ENCODE measurements at places on chromosomes 12 and 14.
A peak's percentile ranks its signal among the peaks of the same experiment; 100 is the strongest.

- DNase-seq = no peak
Measured at GRCh38 chr14:83529531-83529930, 1995.9 kb upstream of the SEL1L start.

DNA sequence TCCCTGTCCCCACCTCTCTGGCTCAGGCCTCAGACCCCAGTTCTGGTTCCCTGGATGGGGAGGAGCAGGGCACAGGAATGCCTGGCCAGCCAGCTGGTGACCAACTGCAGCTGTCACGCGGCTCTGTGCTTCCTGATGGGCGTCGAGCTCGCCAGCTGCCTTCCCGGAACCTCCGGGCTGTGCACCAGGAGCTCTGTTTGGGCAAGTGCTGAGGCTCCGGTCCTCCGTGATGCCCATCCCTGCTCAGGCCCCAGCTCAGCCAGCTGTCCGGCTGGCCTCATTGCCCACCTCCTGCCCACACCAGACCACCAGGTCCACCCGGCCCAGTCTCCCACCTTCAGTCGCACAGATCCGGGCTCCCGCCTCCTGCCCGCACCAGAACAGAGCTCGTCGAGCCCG is 4.8 kb downstream of the IFFO1 start:
- DNase-seq = no peak

GRCh38 chr12:4424422-4424821 is 21.2 kb downstream of the FGF6 start:
- no peak for DNase-seq

- no peak for DNase-seq
Measured at GRCh38 chr12:130966443-130967030, 12.8 kb downstream of the ADGRD1 start.

DNA sequence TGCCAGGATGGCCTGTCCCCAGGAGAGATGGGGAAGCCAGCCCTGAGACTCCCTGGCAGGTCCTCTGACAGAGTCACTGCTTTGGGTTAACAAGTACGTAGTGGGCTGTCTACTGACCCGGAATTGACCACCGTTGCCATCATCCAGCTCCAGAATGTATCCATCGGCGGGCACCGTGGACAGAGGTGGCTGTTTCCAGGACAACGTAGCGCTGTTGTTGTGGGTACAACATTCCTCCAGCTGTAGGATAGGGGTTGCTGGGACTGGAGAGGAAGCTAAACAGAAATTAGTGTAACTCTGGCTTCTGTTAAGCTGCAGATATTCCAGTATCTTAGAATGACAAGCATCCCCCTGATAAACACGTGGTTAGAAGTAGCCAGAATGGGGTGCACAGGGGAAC is 56.3 kb upstream of the PYGL start:
- no peak for DNase-seq

DNA sequence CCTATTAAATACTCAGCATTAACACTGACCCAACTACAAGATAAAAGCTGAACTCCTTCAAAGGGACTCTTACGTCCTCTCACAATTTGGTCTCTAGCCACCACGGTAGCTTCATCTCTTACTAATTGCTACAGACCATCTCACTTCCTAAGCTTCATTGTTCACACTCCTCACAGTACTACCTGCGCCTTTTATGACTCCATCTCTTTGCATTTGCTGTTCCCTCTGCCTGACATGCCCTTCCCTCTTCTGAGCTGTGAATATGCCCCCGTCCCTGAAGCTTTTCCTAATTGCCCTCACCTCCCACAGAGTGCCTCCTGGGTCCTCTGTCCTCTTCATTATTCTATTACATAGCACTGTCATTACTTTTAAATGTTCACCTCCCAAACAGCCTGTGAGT is 2.5 kb downstream of the EEA1 start:
- DNase-seq = no peak

- DNase-seq = no peak
Measured at GRCh38 chr14:36667679-36668078, 6.0 kb downstream of the PAX9 start.

GRCh38 chr12:85182699-85183098 is 97.3 kb upstream of the ALX1 start:
- DNase-seq = no peak

DNA sequence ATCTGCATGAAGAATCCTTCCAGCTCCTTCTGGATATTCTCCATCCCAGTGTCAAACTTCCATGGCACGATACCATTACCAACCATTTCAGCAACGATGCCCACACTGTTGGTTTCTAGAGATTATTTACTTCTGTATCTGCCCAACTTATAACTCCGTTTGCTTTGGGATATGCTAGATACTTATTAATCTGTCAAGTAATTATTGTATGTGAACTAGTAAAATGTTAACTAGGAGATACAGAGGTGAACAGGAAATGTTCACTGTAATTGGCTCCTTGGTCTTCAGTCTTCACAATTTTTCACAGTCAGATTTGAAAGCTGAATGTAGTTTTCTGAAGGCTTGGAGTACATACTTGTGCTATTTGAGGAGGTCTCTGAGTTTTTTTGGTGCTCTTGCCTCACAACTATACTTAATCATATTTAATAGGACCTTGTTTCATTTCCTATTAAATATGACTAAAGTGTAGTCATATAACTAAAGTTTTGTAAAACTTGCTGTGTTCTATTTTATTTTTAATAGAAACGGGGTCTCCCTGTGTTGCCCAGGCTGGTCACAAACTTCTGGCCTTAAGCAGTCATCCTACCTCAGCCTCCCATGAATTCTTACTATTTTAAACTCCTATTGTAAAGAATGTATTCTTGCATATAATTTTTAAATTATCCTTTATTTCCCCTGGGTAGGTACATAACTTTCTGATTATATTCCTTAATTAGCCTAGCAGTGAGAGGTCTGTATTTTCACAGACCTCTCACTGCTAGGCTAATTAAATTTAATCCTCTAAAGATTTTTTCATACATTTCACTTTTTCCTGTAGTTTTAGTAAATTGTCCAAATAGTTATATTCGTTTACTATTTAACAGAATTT is 79.7 kb downstream of the FGD4 start:
- DNase-seq = no peak

GRCh38 chr14:60515511-60516289 is 6.8 kb downstream of the SIX6 start:
- peak; percentile 34 for DNase-seq

DNA sequence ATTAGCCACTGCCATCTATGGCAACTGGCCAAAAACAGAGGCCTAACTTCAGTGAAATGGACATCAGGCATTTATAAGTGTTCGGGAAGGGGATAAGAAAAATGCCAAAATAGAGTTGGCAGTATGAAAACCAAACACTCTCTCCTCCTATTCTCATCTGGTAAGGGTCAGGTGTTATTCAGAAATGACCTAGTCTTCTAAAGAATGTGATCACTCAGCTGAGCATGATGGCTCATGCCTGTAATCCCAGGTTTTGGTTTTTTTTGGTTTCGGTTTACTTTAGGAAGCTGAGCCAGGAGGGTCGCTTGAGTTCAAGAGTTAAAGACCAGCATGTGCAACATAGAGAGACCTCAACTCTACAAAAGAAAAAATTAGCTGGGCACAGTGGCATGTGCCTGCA is 170.3 kb downstream of the GRIN2B start:
- DNase-seq = no peak

DNA sequence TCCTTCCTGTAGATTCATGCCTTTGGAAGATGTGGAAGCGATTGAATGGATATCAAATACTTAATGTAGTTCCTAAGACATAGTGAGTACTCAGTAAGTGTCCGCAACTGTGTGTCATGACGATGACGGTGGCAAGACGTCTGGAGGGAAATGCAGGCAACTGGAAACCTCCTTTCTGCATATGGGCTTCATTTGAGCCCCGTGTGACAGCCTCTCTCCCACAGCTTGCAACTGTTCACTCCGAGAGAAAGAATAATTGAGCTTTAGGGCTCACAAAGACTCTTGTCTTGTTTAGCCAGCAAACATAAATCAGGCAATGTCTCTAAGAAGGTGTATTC is 6.9 kb downstream of the CFAP251 start:
- DNase-seq = no peak

DNA sequence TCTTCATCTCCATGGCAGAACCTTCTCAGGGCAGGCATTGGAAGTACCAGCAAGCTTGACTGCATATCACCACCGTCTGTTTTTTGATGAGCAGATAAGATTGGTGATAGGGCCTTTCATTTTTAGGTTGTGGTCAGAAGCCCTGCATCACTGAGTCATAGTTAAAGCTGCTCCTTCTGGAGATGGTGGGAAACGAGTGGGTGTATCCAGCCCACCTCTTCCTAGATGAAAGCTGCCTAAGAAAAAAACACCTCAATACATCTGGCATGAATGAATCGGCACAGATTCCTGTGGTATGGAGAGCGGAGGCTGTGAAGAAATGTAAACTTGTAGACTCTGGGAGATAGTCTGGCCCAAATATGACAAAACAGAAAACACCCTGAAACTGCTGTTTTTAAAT is 248.7 kb upstream of the EGLN3 start:
- DNase-seq = peak; percentile 43

- DNase-seq = no peak
Measured at GRCh38 chr14:78432046-78432445, 261.9 kb downstream of the NRXN3 start.

DNA sequence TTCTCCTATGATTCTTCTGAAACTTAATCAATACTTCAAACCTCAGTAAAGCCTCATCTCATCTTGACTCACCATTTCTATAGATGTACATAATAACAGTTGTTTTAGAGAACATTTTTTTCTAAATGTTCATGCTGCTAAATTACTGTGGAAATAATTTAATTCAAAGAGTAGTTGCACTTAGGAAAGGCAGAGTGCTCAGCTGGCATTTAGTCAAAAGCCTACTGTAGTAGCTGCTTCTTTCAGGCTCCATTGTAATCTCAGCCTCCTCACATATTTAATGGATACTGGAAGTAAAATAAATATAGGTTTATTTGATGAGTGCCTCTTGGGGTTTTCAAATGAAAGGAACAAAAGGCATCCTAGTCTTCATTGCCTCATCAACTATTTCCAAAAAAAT is 325.0 kb downstream of the CCER1 start:
- no peak for DNase-seq

DNA sequence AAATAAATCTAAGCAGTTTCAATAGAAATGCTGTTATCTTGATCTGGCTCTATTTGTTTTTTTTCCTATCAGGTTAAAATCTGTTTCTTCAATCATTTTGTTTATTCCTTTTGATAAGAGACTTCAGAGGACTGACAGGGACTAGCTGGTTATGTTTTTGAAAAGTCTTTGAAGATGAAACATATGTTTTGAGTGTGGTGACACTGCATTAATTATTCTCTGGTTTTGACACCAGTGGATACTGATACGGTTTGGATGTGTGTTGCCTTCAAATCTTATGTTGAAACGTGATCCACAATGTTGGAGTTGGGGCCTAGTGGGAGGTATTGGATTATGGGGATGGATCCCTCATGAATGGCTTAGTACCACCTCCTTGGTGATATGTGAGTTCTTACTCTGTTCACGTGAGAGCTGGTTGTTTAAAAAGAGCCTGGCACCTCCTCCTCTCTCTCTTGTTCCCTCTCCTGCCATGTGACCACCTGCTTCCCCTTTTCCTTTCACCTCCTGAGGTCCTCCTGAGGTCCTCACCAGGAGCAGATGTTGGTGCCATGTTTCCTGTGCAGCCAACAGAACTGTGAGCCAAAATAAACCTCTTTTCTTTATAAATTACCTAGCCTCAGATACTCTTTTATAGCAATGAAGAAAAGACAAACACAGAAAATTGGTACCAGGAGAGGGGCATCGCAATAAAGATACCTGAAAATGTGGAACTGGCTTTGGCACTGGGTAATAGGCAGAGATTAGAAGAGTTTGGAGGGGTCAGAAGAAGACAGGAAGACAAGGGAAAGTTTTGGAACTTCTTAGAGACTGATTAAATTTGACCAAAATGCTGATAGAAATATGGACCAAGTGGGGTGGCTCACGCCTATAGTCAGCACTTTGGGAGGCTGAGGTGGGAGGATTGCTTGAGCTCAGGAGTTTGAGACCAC is 23.0 kb downstream of the RASSF3 start:
- DNase-seq = no peak

GRCh38 chr14:63725786-63726460 is 1.9 kb downstream of the SGPP1 start:
- DNase-seq = no peak

DNA sequence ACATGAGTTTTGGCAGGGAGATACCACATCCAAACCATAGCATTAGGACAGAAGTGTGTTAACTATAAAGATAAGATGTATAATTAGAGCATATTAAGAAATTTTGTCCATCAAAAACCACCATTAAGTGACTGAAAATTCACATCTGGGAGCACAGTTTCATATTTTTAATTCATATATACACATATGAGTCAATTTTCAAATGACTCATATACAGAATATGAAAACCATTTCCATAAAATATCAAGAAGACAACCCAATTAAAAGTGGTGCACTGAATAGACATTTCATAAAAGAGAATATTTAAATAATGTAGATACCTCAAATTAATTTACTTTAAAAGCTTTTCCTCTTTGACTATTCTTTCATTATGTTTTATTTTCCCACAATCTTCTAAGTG is 25.3 kb downstream of the MUCL1 start:
- no peak for DNase-seq

- no peak for DNase-seq
Measured at GRCh38 chr12:58925751-58926150, 5.4 kb upstream of the LRIG3 start.

- no peak for DNase-seq
Measured at GRCh38 chr12:93749515-93749914, 72.3 kb downstream of the CRADD start.

DNA sequence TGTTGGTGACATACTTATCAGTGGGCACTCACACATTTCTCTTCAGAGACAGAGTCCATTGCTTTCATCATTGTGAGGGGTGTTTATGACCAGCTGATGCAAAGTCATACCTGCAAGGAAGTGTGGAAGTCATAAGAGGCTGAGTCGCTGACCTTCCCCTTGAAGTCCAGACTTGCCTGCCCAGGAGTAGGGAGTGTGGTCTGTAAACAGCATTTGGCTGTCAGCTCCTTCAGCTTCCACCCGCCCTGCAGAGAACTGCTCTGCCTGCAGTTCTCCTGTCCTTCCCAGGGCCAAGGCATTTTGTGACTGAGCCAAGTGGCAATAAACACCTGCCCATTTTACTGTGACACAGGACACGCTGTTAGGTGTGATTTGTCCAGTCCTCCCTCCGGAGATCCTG is 801.3 kb downstream of the BCL11B start:
- no peak for DNase-seq

- DNase-seq = no peak
Measured at GRCh38 chr14:58466459-58466858, 38.9 kb downstream of the KIAA0586 start.

GRCh38 chr12:93980711-93981110 is 167.7 kb upstream of the PLXNC1 start:
- no peak for DNase-seq

DNA sequence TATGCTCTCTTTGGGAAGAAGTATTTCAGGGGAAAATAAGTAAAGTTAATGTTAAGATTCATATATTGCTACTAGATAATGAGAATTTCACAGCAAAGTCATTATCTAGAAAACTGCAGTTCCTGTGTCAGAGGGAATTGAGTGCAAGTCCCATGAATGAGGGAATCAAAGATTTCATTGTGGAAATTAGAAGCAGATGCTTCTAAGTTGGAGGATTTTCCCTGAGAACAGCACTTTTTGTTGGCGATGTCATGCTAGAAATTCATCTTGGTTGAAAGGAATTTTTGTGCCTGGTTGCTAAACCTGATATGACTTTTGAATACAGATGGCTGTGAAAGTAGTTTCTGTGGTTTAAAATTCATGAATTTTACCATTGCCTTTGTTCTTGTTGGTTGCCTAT is 25.6 kb downstream of the FRMD6 start:
- no peak for DNase-seq
